ENCODE measurements at places on chromosomes 4 and X. TPM values are rescaled to one million over a fixed set of nuclear protein-coding genes. Genes with fewer than 3 reads are reported as not detected.

Gene FAAH2
- polyA plus RNA-seq = 10.3 TPM

DNA sequence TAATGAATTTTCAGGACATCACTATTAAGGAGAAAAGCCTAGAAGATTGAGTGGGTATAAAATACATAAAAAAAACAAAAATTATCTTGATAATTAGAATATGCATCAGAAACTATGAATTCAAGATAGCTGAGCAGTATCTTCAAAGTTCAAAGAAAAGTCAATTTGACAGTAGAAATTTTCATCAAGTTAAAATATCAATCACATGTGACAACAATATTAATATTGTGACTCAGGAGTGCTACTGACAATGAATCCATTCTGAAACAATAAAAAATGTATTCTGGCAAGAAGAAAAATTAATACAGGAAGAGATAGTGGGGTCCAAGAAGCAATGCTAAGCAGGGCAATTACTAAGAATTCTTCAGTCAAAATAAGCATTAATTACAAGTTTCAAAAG is 151.9 kb upstream of the GLRA2 start:
- no peak for DNase-seq

DNA sequence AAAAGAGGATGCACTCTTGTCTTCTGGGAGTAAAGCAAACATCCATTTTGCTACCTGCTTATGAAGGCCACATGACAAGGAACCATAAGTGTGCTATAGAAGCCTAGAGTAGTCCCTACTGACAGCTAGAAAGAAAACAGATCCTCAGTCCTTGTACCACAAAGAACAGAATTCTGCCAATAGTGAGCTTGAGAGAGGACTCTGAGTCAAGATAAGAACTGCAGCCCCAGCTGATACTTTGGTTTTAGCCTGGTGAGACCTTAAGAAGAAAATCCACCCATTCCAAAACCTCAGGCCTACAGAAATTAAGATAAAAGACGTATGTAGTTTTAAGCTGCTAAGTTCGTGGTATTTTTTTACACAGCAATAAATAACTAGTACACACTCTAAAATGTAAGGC is 914.6 kb downstream of the PCDH19 start:
- DNase-seq = no peak

DNA sequence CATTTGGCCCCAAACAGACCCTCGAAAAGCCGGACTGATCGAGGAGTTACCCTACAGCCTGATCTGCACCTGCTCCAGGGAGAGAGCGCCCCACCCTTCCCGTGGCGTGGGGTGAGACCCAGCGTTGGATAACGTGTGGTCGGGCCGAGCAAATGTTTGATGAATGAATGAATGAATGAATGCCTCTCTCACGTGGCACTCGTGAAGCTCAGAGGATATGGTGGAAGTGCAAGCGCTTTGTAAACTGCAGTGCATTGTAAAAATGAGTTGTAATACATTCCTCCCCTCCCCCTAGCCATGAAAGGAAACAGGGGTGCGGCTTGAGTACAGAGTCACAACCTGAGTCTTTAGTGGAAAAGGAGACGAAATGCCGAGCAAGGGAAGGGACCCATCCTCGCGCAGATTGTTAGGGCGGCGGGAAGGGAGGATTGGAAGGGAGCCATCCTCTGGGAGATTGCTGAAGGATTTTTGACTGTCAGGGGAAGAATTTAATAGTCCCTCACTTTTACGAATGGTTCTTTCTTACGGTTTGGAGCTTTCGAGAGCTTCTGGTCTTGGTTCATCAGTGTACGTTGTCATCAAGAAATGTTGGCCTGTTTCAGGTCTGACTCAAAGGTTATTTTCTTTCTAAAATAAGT is 772 bp upstream of the FBXW7 start:
- DNase-seq = no peak

DNA sequence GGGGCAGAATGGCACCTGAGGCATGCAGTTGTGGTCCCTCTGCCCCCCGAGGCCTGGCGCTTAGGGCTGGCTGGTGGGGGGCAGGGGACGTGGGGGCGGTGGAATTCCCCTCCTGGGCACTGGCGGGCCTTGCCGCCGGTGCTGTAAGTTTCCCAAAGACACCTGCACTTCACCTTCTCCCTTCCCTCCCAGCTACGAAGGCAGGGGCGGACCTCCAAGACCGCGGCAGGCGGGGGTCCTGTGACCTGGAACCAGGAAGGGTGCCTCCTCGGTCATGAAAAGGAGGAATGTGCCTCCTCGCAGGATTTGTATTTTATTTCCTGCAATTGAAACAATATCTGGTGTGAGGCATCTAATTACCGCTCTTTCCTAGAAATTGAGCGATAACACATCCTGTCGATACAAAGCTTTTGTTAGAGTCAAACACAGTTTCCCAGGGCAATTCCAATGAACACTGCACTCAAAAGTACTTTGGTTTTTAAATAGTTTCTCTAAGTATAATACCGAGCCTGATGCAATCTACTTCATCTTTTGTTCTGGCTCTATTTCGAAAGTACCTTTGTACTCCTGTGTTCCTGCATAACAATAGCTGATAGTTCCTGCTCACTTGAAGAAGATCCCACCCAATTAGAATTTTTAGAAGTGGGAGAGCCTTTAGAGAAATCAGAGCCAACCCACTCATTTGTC is 12.3 kb upstream of the ADRA2C start:
- DNase-seq = no peak

DNA sequence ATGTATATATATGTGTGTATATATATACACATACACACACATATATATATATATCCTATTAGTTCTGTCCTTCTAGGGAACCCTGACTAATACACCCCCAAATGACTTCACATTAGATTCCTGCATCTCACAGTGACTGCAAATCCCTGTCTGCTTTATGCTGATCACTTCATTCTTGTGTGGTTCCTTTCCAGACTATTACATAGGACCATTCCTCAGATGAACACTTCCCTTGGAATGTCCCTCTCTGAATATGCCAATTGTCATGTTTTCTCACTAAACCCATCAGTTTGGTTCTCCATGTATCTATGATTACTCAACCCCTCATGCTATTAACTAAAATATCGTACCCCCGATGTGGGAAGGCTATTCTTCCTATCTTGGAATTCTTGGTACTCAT is 605.2 kb upstream of the NR3C2 start:
- no peak for DNase-seq

GRCh38 chr4:126755506-126755905 is 877.3 kb upstream of the INTU start:
- DNase-seq = no peak

Gene RNF175
- 4.7 TPM for polyA plus RNA-seq

DNA sequence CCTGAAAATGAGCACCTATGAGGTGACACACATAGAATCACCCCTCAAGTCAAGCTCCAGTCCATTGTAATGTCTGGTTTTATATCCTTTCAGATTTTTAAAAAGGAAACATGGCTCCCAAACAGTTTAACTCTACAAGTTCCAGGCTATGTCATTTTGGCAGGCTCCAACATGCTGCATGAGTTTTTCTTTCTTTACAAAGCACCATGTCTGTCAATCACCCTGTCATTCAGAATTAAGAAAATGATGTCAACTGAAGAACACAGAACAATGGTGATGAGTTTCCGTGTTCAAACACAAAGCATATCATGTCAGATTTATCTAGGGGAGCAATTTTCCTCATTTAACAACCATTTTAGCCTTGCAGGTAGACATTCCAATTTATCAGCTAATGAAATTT is 106.5 kb downstream of the AMMECR1 start:
- DNase-seq = no peak

GRCh38 chr4:162586266-162586665 is 422.5 kb upstream of the FSTL5 start:
- DNase-seq = no peak

Gene PTTG2
- polyA plus RNA-seq = not detected

Gene POU4F2
- not detected for polyA plus RNA-seq

Gene RHOXF1
- 1.1 TPM for polyA plus RNA-seq

GRCh38 chrX:73916489-73916888 is 353.5 kb downstream of the CHIC1 start:
- DNase-seq = no peak

DNA sequence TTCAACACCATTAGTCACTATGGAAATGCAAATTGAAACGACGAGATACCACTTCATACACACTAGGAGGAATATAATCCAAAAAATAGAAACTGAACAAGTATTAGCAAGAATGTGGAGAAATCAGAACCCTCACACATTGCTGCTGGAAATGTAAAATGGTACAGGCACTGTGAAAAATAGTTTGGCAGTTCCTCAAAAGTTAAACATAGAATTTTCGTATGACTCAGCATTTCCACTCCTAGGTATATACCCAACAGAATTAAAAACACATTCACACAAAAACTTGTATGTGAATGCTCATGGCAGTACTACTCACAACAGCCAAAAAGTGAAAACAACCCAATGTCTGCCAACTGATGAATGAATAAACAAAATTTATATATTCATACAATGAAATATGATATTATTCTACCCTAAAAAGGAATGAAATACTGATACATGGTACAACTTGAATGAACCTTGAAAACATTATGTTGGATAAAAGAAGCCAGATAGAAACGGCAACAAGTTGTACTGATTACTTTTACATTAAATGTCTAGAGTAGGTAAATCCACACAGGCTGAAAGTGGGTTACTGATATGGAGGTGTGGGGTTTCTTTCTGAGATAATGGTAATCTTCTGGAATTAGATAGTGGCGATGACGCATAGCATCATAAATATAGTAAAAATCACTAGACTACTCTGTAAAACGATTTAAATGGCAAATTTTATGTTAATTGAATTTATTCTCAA is 22.3 kb downstream of the TEC start:
- DNase-seq = no peak

GRCh38 chrX:11460347-11460746 is 167.1 kb downstream of the AMELX start:
- no peak for DNase-seq

Gene GLRB
- polyA plus RNA-seq = 15.5 TPM
